GOT3 (cell line): ENCODE measurements at places on chromosomes 13 and 19.

DNA sequence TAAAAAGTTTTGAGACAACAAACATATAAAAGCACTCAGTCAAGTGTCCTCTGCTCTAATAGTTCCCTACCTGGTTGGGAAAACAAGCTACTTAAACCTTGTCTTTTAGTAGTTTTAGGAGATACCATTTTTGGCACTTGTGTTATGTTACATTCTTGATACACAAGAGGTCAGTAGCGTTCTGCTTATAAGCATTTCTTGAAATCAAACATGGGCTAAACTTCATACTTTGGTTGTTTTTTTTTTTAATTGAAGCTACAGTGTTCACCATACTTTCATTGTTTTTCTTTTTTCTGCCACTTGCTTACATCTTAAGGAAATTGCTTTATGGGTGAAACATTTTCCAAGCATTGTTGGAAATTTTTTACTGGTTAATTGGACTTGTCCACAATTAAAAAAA, 12.9 kb downstream of the NHLRC3 start:
- DNase-seq: no peak

DNA sequence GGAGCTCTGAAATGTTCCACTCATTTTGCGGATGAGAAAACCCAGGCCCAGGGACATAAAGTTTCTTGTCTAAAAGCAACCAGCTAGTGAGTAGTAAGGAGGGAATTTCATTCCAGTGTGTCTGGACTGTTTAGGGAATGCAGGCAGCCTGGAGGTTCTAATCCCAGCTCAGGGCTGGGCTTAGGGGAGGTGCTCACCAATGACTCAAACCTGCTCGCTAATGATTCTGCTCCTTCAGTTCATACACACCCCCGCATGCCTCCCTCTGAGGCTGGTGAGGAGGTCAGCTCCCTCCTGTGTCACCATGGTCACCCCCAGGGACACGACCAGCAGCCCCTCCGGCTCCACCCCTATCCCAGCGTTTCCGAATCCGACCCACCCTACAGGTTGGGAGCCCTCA, 34.6 kb downstream of the CYP4F2 start:
- DNase-seq: no peak

- DNase-seq: no peak
Measured at GRCh38 chr13:32851083-32852069, 164.8 kb upstream of the KL start.

DNA sequence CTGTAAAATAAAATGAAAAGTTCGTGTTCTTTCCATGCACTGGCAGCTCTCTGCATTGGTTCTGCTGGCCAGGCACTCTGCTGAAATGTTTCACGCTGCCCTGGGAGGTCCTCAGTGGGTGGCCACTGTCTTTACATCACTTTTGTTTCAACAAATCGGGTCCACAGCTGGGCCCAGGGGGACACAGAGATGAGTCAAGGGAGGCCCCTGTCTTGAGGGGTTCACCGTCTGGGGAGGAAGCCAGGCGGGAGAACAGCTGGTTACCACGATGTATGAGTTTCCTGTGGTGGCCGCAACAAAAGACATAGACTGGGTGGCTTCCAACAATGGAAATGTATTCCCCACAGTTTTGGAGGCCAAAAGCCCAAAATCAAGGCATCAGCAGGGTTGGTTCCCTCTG, 5.1 kb upstream of the KLF2 start:
- DNase-seq: no peak

DNA sequence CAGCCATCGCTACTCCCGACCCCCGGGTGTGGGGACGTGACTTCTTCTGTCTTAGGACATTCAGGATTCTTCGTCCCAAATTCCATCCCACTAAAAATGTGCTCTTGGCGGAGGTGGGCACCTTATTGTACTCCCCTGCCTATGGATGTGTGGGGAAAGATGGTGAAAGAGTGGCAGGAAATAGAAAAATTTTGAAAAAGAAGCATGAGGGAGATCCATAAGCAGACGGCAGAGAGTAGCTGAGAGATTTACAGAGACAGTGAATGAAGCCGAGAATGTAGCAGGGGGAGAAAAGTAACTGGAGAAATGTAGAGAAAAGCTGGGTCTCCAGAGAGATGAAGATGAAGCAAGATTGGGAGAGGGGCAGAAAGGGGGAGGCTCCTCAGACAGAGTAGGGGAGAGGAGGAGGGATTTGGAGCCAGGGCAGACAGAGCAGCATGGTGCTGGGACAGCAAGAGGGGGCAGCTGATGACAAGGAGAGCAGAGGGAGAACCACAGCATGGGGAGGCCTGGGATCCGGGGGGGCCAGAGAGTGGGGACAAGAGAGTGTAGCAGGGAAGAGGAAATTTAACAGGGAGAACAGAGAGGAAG, 843 bp downstream of the ZNF610 start:
- no peak for DNase-seq

GRCh38 chr13:30998136-30999088, 66.0 kb downstream of the TEX26 start:
- DNase-seq: no peak

DNA sequence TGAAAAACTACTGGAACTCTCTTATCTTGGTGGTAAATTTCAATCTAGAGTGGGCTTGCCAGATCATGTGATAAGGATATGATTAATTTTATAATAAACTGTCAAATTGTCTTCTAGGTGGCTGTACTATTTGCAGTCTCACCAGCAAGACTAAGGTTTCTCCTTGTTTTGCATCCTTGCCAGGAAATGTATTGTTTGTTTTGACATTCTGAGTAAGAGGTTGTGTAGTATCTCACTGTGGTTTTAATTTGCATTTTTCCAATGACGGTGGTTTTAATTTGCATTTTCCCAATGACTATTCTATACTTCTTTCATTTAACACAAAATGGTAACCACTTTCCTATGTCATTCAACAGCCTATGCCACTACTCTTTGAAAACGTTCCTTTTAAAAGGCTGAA, 2.0 kb downstream of the CAB39L start:
- no peak for DNase-seq
